Fibroblast of skin of left quadriceps (primary cell): ENCODE measurements at places on chromosomes 12 and 14.

DNA sequence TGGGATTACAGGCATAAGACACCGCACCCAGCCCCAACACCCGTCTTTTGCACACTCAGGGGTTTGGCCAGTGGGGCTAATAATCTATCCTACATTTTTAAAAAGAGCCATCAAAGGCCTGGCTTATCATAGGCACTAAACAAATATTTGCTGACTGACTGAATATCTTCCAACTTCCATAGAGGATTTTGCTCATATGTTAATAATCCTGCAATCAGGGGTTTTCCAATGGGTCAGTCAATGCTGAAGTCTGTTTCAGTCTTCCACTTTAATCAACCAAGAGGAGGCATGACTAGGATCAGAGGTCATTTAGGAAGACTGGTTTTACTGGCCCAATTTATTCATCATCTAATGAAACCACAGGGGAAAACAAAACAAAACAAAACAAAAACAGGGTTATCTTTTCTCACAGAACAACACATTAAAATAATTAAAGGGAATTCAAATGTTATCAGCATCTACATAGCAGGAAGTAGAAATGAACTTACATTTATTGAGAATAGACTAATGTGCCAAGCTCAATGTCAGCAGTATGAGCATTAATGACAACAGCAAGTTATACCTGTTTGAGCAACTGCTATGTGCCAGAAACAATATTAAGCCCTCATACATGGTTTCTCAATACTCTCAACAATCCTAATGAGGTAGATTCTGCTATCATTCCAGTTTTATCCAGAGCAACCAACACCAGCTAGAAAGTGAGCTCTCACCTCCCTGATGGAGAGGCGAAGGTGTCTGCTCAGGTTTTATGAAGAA is 372.2 kb downstream of the EGLN3 start:
- no peak for DNase-seq

DNA sequence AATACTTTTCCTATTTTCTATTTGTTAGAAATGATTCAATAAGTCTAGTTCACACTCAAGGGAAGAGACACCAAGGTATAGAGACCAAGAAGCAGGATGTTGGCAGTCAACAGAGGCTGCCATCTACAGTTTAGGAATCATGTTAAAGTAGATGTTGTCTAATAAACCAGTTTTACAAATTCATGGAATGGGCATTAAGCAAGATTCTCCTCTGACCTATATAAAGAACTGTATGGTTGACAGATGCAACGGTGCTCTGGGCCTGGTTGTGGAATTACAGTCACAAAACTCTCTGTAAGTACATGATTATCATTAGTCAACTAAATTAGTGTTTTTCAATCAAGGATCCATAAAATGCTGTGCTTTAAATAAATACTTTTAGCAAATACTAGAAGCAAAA is 475.1 kb downstream of the NAV3 start:
- DNase-seq: no peak

GRCh38 chr14:47846008-47846407 is 170.6 kb upstream of the MDGA2 start:
- DNase-seq: no peak

DNA sequence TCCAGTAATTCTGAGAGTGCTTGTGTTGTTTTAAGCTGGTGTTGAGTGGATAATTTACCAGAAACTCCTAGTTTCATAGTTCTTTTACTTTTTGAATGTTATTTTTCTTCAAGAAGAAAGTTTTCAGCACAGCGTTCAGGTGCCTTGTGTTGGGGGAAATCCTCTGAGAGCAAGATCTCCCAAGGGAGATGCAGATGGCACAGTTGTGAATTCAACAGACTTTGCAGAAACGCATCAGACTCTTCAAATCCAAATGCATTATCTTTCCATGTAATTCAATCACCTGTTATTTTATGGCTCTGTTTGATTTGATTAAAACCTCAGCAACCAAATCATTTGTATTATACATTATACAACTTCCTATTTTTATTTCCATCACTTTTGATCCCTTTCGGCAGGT is 439.9 kb downstream of the EGLN3 start:
- no peak for DNase-seq

GRCh38 chr12:29867823-29868222 is 84.1 kb upstream of the TMTC1 start:
- DNase-seq: no peak
